ENCODE measurements at places on chromosomes 2 and 18. TPM values are rescaled to one million over a fixed set of nuclear protein-coding genes. Genes with fewer than 3 reads are reported as not detected.

The FBXO41 gene
- 27.7 TPM for total RNA-seq

The FOXI3 gene
- not detected for total RNA-seq

The CHRNA1 gene
- not detected for total RNA-seq

DNA sequence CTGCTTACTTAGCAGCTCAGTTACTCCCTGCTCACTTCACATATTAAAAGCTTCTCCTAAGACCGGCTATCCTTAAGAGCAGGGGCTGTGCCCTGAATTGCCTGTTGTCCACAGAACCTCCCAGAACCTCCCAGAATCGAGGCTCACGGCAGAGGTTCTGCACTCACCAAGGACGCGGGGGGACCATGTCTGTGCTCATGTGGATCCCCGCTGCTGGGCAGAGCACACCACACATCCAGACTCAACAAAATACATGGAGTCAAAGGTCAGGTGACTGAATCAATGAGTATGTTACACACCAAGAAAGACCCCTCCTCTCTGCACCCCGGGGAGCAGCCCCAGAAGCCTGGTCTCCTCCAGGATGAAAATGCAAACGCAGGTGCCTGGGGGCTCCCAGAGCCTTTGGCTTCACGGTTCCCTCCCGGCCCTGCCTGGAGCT is 149.0 kb downstream of the MBP start:
- H3K27ac ChIP-seq = no peak overlapping the region
- no peak overlapping the region for H3K4me3 ChIP-seq
- H3K27me3 ChIP-seq = no peaks in the 10 kb centered on the region
- no peak for DNase-seq
- H3K4me1 ChIP-seq = no peaks in the 10 kb centered on the region

- peaks cover 8% of the 10 kb centered on the region for H3K36me3 ChIP-seq
- H3K4me1 ChIP-seq = peaks cover 17% of the 10 kb centered on the region
- DNase-seq = no peak
- no peaks in the 10 kb centered on the region for H3K27me3 ChIP-seq
- H3K27ac ChIP-seq = peak overlapping the region; percentile 6
These were observed 5.0 kb downstream of the RBKS start for GRCh38 chr2:27885234-27885633.

DNA sequence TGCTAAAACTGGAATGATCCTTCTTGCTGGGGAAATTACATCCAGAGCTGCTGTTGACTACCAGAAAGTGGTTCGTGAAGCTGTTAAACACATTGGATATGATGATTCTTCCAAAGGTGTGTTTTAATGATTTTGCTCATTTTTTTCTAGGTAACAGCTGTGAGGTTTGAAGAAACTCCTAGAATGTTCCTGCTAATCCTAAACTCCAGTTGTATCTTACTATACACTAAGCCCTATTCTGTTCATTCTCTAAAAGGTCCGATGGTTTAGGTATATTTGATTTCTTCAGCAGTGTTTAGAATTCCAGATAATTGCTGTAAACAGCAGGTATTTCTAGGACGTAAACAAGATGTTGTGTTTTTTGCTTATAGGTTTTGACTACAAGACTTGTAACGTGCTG is 2.3 kb downstream of the MAT2A start:
- H3K4me3 ChIP-seq = peak overlapping the region; percentile 95
- peaks cover 72% of the 10 kb centered on the region for H3K36me3 ChIP-seq
- peak overlapping the region; percentile 92 for H3K27ac ChIP-seq
- no peaks in the 10 kb centered on the region for H3K27me3 ChIP-seq
- peaks cover 42% of the 10 kb centered on the region for H3K4me1 ChIP-seq

- DNase-seq = no peak
- H3K4me3 ChIP-seq = no peak overlapping the region
- no peaks in the 10 kb centered on the region for H3K27me3 ChIP-seq
- no peaks in the 10 kb centered on the region for H3K4me1 ChIP-seq
These were observed 495.7 kb upstream of the TCF4 start for GRCh38 chr18:56083523-56084287.

- DNase-seq = no peak
- peak overlapping the region; percentile 67 for H3K27ac ChIP-seq
- no peaks in the 10 kb centered on the region for H3K27me3 ChIP-seq
- H3K36me3 ChIP-seq = peaks cover 7% of the 10 kb centered on the region
- H3K4me3 ChIP-seq = no peak overlapping the region
These were observed 14.1 kb downstream of the TLK1 start for GRCh38 chr2:171146633-171147032.

DNA sequence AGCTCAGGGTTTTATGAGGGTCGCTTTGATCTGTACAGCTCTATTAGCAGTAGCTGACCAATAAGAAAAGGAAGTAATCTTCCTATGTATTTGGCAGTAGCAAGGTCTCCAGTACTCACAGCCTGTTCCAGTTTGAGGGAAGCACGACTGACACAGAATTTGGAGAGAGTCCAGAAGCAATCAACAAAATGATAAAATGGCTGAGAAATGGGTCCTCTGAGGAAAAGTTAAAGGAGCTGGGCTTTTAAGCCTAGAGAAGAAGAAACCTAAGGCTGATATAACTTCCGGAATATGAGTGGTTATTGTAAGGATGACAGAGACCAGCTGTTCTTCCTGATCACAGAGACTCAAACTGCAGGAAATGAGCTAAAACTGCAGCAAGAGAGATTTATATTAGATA is 382.8 kb downstream of the GPD2 start:
- H3K27me3 ChIP-seq = no peaks in the 10 kb centered on the region
- no peaks in the 10 kb centered on the region for H3K36me3 ChIP-seq

GRCh38 chr2:20139407-20140172 is 85.3 kb downstream of the SDC1 start:
- no peaks in the 10 kb centered on the region for H3K27me3 ChIP-seq
- no peaks in the 10 kb centered on the region for H3K36me3 ChIP-seq
- no peak for DNase-seq
- H3K27ac ChIP-seq = no peak overlapping the region
- H3K4me1 ChIP-seq = no peaks in the 10 kb centered on the region

- DNase-seq = no peak
- no peaks in the 10 kb centered on the region for H3K4me1 ChIP-seq
- no peak overlapping the region for H3K4me3 ChIP-seq
- no peaks in the 10 kb centered on the region for H3K36me3 ChIP-seq
These were observed 210.6 kb downstream of the TMEM247 start for GRCh38 chr2:46689993-46690392.

DNA sequence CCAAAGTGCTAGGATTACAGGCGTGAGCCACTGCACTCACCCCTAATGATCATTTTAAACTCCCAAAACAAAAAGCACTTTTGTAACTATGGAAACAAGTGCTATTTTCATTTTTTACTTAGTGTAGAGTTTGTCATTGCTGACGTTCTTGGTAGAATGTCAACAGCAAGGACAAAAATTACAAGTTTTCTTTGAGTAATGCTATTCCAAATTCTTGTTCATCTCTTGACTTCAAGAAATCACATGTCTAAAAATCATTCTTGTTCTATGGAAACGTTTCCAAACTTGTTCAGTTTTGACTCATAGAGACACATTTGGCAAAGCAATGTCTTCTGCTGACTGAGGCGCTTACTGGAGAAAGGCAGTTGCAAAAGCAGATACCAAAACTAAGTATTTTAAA is 82.6 kb downstream of the MBP start:
- H3K36me3 ChIP-seq = peaks cover 22% of the 10 kb centered on the region
- no peak overlapping the region for H3K4me3 ChIP-seq
- DNase-seq = no peak
- H3K4me1 ChIP-seq = peaks cover 44% of the 10 kb centered on the region
- no peaks in the 10 kb centered on the region for H3K27me3 ChIP-seq

DNA sequence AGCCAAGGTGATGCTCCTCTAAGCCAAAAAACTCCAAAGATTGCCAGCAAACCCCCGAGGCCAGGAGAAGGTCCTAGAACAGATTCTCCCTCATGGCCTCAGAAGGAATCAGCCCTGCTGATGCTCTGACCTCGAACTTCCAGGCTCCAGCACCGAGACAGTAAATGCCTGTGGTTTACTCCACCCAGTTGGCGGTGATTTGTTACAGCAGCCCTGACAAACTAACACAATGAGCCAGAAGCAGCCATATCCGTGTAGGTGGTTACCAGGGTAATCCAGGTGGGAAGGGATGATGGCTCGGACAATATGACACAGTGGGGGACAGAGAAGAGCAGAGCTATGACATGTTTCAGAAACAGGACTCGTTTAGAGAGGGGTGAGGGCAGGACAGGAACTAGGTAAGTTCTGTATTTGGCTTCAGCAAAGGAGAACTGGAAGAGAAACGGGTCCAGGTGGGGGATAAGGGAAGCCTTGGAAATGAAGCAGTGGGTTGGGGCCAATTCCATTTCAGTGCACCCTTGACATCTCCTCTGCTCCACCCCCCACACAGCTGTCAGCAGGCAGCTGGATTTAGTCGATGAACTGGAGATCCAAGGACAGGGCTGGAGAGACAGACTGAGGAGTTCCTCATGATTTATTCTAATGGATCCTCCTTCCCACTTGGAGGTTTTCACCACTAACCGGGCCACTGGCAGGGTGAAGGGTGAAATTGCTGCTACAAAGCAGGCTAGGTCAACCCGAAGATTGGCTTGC is 179.7 kb upstream of the SH3BP4 start:
- no peak overlapping the region for H3K27ac ChIP-seq
- no peaks in the 10 kb centered on the region for H3K4me1 ChIP-seq
- H3K27me3 ChIP-seq = peaks cover 18% of the 10 kb centered on the region

DNA sequence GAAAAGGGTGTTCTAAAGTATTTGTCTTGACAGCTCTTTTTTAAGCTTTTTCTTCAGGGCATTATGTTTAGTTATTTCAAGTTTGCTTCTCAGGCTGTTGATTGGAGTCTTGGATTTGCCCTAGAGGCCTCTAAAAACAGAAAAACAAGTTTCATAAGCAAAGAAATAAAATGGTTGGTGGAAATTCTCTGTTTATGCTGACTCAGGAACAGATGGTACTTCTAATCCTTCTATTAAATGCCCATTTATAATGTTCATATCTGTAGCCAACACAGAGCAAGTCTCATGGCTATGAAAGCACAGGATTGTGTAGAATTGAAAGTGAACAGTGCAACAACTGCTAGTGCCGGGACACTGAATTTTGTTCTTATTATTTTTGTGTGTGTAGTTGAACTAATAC is 60.4 kb downstream of the KCNJ3 start:
- H3K4me1 ChIP-seq = no peaks in the 10 kb centered on the region
- no peak overlapping the region for H3K4me3 ChIP-seq
- H3K27ac ChIP-seq = no peak overlapping the region
- no peaks in the 10 kb centered on the region for H3K27me3 ChIP-seq

- H3K4me1 ChIP-seq = peaks cover 9% of the 10 kb centered on the region
- peaks cover 30% of the 10 kb centered on the region for H3K27me3 ChIP-seq
- no peaks in the 10 kb centered on the region for H3K36me3 ChIP-seq
These were observed 44.6 kb upstream of the GCG start for GRCh38 chr2:162196638-162197037.

DNA sequence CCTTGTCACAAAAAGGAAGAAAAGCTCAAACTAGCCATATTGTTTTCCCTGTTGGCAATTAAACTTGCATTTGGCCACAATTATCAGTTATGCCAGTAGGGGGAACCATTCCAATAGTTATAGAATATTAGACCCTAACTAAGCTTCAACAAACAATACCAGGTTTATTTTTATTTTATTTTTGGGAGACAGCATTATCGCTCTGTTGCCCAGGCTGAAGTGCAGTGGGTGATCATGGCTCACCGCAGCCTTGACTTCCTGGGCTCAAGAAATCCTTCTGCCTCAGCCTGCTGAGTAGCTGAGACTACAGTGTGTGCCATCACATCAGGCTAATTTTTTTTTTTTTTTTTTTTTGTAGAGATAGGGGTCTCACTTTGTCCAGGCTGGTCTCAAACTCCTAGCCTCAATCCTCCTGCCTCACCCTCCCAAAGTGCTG is 102.1 kb downstream of the ATAD2B start:
- peaks cover 3% of the 10 kb centered on the region for H3K4me1 ChIP-seq
- H3K36me3 ChIP-seq = peaks cover 5% of the 10 kb centered on the region
- H3K27me3 ChIP-seq = no peaks in the 10 kb centered on the region
- DNase-seq = peak; percentile 17
- H3K27ac ChIP-seq = no peak overlapping the region

DNA sequence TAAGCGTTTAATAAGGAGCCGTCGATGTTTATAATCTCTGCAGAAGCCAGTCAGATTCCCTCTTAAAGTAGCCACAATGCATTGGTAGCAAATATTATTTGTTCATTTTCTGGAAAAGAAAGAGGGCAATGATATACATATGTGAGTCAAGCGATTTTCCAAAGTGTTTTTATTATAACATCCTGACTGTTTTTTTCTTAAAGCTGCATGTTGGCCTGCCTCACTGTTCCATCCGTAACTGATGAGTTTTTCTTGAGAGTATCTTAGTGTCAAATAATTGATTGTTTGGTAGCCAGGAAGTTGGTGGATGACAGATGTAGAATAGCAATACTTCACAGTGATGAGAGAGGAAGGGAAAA is 3.7 kb downstream of the TSHZ1 start:
- H3K27ac ChIP-seq = peak overlapping the region; percentile 51
- peaks cover 11% of the 10 kb centered on the region for H3K36me3 ChIP-seq
- DNase-seq = no peak
- peaks cover 58% of the 10 kb centered on the region for H3K4me1 ChIP-seq
- peak overlapping the region; percentile 17 for H3K4me3 ChIP-seq

DNA sequence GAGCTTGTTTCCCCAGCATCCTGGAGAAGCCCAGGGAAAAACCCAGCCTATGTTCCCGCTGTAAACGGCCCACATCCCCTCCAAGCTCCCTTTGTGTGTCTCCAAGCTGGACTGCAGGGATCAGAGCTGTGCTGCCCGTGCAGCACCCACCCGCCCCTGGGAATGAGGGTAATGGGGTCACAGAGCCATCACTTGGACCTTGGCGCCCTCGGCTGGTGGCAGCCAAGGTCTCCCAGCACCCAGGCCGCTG is 670 bp upstream of the INPP5D start:
- peaks cover 4% of the 10 kb centered on the region for H3K36me3 ChIP-seq
- no peaks in the 10 kb centered on the region for H3K27me3 ChIP-seq
- H3K4me3 ChIP-seq = peak overlapping the region; percentile 96

- H3K4me1 ChIP-seq = no peaks in the 10 kb centered on the region
- H3K36me3 ChIP-seq = no peaks in the 10 kb centered on the region
- H3K27me3 ChIP-seq = peaks cover 14% of the 10 kb centered on the region
- H3K4me3 ChIP-seq = no peak overlapping the region
These were observed 207.3 kb upstream of the SOX11 start for GRCh38 chr2:5484868-5485267.

DNA sequence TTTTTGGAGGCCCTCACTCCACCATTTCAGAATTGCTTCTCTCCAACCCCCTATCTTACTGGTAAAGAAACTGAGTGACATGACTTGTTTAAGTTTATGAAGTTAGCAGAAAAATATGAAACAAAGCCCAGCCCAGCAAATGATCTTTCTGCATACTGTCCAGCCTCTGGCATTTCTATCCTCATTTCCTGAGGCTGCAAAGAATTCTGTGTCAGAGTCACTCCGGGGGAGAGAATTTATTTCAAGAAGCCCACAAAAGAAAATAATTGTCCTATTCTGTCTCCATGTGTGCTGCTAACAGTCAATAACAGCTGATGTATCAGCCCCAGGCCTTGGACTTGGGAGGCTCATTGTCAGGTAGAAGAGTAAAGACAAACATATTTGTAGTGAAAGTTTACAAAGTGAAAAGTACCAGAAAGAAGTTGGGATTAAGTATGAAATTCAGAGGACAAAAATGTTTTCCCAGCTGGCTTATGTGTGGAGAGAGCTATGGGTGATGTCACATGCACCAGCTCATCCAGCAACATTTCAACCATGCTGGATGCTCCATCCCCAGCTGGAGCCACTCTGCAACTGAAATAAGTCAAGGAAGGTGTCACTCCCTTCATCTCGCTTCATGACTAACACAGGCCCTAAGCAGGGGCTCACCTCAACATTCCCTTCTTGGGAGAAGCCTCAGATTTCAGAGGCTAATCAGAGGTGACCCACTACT is 42.3 kb downstream of the TRABD2A start:
- H3K27ac ChIP-seq = peak overlapping the region; percentile 58
- H3K36me3 ChIP-seq = peaks cover 52% of the 10 kb centered on the region
- DNase-seq = no peak
- peaks cover 77% of the 10 kb centered on the region for H3K4me1 ChIP-seq

Data from activated CD4-positive, alpha-beta T cell treated with anti-CD3 and anti-CD28 coated beads for 36 hours (primary cell).